ENCODE measurements at places on chromosomes 1 and 21.

DNA sequence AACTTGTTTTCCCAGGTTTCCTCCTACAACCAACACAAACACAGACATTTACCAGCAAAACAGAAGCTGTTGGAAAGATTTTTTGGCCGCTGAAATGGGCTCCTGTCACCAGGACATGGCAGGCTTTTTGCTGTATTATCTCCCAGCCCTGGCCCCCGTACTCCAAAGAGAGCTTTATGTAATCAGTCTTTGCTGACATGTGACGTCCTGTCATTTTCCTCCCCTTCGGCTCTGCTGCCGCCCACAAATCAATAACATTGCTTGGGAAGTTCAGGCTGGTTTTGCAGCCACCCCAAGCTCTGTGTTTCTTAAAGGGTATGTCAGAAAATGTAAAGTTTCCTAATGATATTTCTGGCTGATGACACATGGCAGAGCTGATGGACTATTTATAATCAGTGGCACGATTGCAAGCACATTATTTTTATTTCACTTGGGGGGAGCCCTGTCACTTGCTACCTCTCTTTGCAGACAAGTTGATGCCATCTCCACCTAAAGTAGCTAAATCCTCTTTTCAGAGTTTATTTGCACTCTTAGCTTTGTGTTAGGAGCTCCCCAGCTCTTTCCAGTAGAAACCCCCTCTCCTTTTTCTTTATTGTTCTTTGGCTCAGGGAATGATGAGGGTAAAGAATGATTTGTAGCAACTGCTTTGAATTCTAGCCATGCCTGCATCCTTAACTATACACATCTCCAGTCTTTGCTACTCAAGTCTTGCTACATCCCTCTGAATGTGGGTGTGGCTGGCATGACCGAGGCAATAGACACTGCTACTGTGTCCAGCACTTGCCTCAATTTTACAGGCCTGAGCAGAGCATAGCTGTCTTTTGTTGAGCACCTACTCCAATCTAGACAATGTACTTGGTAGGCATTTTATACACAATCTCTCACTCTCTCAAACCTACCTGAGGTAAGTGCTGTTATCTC is 67.3 kb downstream of the ELAVL4 start:
- DNase-seq = no peak

GRCh38 chr1:20785907-20786252 is 1.2 kb downstream of the HP1BP3 start:
- no peak for DNase-seq

GRCh38 chr1:238546118-238546517 is 655.4 kb upstream of the ZP4 start:
- no peak for DNase-seq

DNA sequence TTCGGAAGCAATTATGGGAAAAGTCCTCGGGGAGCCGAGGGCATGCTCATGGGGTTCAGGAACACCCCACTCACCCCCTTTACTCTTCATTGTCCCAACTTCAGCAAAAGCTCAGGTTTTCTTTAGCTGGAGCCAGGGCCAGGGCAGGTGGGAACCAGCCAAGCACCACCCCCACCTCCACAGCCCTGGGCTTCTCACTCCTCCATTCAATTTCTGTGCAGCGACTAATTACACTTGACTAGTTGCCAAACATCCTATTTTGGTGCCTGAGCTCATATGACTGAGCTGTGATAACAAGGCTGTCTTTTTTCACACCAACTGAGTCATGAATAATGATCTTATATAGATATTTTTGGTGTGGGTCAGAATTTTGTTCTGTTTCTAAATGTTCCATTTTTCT is 257.2 kb upstream of the AJAP1 start:
- DNase-seq = peak; percentile 82

- DNase-seq = no peak
Observed at GRCh38 chr1:20729990-20730689, 2.4 kb downstream of the SH2D5 start.

DNA sequence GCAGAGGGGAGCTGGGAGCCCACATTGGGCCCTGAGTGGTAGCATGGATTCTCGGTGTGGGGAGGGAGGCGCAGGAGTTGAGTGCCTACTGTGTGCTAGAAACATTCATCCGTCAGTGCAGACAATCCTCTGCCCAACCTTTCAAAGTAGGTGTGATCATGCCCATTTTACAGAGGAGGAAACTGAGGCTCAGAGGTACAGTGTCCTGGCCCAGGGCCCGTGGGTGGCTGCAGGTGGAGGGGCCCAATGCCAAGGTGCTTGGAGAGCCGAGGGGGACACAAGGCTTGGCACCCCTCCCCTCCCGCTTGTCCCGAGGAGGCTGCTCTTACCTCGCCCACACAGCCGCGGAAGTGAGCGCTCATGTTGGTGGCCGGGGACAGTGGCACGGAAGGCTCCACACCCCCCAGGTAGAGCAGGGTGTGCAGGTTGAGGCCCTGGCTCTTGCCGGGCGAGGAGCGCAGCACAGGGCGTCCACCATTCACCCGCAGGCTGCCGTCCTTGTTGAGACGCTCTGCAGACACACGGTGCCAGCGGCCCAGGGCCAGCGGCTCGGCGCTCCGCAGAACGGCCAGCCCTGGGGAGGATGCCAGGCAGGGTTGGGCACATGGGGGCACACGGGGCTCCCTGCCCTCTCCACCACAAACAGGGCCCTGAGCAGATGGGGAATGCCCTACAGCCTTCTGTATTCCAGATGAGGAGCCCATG is 16.6 kb downstream of the LDLRAD2 start:
- no peak for DNase-seq

- no peak for DNase-seq
Observed at GRCh38 chr1:30318864-30319718, 404.3 kb downstream of the MATN1 start.

- DNase-seq = no peak
Observed at GRCh38 chr1:188615321-188615720, 1786.6 kb downstream of the PLA2G4A start.
